ENCODE measurements at places on chromosomes 6 and 20. TPM values are rescaled to one million over a fixed set of nuclear protein-coding genes. Genes with fewer than 3 reads are reported as not detected.

GSTA2 gene
- not detected for total RNA-seq

MYO6 gene
- total RNA-seq: 6.1 TPM

APMAP gene
- total RNA-seq: 190 TPM

MKKS gene
- total RNA-seq: 18.7 TPM

GJA10 gene
- not detected for total RNA-seq

SLC17A3 gene
- 0.86 TPM for total RNA-seq

Data from A549 treated with dexamethasone at 1 μM for 4 hours (cell line).